ENCODE measurements at places on chromosomes 6 and 20. TPM values are rescaled to one million over a fixed set of nuclear protein-coding genes. Genes with fewer than 3 reads are reported as not detected.

- H3K4me1 ChIP-seq: peaks cover 2% of the 10 kb centered on the region
- no peak overlapping the region for H3K4me3 ChIP-seq
- H3K36me3 ChIP-seq: no peaks in the 10 kb centered on the region
- no peak overlapping the region for H3K27ac ChIP-seq
- no peaks in the 10 kb centered on the region for H3K27me3 ChIP-seq
Observed at GRCh38 chr6:118542184-118542952, 5.7 kb upstream of the PLN start.

DNA sequence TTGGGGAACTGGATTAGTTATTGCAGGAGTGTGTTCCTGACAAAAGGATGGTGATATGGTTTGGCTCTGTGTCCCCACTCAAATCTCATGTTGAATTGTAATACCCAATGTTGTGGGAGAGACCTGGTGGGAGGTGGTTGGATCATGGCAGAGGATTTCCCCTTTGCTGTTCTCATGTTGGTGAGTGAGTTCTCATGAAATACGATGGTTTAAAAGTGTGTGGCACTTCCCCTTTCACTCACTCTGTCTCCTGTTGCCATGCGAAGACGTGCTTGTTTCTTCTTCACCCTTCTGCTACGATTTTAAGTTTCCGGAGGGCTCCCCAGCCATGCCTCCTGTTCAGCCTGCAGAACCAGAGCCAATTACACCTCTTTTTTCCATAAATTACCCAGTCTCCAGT lies 16.2 kb upstream of the TREM1 start:
- H3K27me3 ChIP-seq: peaks cover 12% of the 10 kb centered on the region
- H3K4me1 ChIP-seq: no peaks in the 10 kb centered on the region
- H3K27ac ChIP-seq: no peak overlapping the region
- no peaks in the 10 kb centered on the region for H3K36me3 ChIP-seq
- H3K4me3 ChIP-seq: no peak overlapping the region
- DNase-seq: no peak

GRCh38 chr6:107125771-107126170 lies 10.5 kb upstream of the BEND3 start:
- H3K4me1 ChIP-seq: no peaks in the 10 kb centered on the region
- H3K36me3 ChIP-seq: no peaks in the 10 kb centered on the region
- H3K27me3 ChIP-seq: no peaks in the 10 kb centered on the region
- H3K4me3 ChIP-seq: no peak overlapping the region
- no peak overlapping the region for H3K27ac ChIP-seq
- DNase-seq: no peak

DNA sequence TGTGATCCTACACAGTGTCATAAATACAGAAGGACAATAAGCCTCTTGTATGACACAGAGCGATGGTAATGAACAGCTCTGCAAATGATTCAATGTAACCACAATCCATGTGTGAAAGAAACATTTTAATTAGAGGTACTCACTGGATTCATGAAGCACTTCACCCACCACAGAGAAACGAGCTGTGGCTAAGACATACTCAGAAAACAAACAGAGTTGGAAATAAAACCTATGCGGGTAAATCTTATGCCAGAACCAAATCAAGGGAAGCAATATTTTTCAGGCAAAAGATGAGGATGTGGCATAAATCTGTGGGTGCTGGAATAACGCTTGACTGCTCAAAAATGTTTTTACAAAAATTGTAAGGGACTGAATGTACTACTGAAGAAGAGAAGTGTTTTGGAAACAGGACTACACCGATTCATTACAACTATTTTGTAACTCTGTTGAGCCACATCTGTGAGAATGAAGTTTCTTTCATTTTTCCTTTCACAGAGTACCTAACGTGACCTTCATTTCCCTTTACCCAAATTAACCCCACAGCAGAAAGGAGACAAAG lies 112.1 kb downstream of the WDR27 start:
- DNase-seq: no peak
- no peaks in the 10 kb centered on the region for H3K4me1 ChIP-seq
- no peak overlapping the region for H3K27ac ChIP-seq
- no peaks in the 10 kb centered on the region for H3K36me3 ChIP-seq
- H3K27me3 ChIP-seq: no peaks in the 10 kb centered on the region

DNA sequence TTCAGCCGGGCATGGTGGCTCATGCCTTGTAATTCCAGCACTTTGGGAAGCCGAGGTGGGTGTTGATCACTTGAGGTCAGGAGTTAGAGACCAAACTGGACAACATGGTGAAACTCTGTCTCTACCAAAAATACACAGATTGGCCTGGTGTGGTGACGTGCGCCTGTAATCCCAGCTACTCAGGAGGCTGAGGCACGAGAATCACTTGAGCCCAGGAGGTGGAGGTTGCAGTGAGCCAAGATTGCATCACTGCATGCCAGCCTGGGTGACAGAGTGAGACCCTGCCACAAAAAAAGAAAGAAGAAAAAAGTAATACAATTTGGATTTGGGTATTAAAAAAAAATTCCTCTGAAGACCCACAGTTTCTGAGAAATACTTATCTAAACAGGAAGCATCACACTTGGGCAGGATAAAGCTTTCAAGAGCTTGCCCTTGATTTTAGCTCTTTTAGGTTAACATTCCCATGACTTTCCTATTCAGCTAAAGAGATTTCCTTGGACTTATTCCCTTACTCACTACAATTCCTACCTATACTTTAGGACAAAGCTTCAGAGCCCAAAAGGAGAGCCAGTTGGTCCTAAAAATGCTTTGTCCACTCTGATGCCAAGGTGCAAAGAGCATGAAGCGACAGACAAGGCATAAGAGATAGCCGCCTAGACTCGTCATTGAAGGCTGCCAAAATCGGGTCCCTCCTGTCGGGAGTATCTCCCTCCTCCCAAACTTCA lies 1.9 kb downstream of the ELOVL2 start:
- no peak overlapping the region for H3K4me3 ChIP-seq
- no peaks in the 10 kb centered on the region for H3K36me3 ChIP-seq
- H3K4me1 ChIP-seq: no peaks in the 10 kb centered on the region
- H3K27ac ChIP-seq: no peak overlapping the region
- no peak for DNase-seq

DNA sequence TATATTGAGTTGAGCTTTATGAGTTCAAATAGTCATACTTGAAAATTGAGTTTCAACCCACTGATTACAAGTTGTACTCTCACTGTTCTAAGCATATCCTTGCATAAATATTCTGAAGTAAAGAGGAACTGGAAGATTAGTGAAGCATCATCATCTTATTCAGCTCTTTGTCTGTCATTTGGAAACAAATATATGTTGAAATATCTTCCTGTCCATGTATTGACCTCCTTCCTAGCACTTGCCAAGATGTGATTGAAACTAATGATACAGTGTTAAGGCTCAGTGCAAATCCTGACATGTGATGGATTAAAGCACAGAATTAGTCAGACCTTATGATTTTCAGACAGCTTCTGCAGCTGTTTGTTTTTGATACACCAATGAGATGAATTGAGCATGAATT lies 434.3 kb downstream of the TBC1D32 start:
- H3K36me3 ChIP-seq: no peaks in the 10 kb centered on the region
- no peak overlapping the region for H3K4me3 ChIP-seq
- DNase-seq: no peak
- no peaks in the 10 kb centered on the region for H3K4me1 ChIP-seq
- no peak overlapping the region for H3K27ac ChIP-seq

- no peak overlapping the region for H3K4me3 ChIP-seq
- no peaks in the 10 kb centered on the region for H3K4me1 ChIP-seq
- no peaks in the 10 kb centered on the region for H3K36me3 ChIP-seq
- H3K27me3 ChIP-seq: peaks cover 12% of the 10 kb centered on the region
- H3K27ac ChIP-seq: no peak overlapping the region
Observed at GRCh38 chr6:168384045-168385036, 56.6 kb upstream of the SMOC2 start.

DNA sequence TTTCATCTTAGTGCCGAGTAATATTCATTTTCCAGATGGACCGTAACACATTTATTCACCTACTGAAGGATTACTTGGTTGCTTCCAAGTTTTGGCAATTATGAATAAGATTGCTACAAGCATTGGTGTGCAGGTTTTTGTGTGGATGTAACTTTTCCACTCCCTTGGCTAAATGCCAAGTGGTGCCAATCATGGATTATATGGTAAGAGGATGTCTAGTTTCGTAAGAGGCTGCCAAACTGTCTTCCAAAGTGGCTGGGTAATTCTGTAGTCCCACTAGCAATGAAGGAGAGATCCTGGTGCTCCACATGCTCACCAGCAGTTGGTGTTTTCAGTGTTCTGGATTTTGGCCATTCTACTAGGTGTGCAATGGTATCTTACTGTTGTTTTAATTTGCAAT lies 117.1 kb downstream of the IRF4 start:
- DNase-seq: no peak
- no peak overlapping the region for H3K4me3 ChIP-seq
- H3K4me1 ChIP-seq: no peaks in the 10 kb centered on the region

Gene SOX18
- polyA plus RNA-seq: not detected

Gene MPC1
- polyA plus RNA-seq: 26.4 TPM

Gene TBCC
- 16.7 TPM for polyA plus RNA-seq

Data from keratinocyte (primary cell).